Right lung (tissue), 10 donors: ENCODE measurements at places on chromosomes 5 and 9. TPM values are rescaled to one million over a fixed set of nuclear protein-coding genes. Genes with fewer than 3 reads are reported as not detected.
A peak's percentile ranks its signal among the peaks of the same experiment; 100 is the strongest.

- DNase-seq, result peak; percentile 76
These were observed 86.7 kb upstream of the NFIB start for GRCh38 chr9:14400658-14400995.

DNA sequence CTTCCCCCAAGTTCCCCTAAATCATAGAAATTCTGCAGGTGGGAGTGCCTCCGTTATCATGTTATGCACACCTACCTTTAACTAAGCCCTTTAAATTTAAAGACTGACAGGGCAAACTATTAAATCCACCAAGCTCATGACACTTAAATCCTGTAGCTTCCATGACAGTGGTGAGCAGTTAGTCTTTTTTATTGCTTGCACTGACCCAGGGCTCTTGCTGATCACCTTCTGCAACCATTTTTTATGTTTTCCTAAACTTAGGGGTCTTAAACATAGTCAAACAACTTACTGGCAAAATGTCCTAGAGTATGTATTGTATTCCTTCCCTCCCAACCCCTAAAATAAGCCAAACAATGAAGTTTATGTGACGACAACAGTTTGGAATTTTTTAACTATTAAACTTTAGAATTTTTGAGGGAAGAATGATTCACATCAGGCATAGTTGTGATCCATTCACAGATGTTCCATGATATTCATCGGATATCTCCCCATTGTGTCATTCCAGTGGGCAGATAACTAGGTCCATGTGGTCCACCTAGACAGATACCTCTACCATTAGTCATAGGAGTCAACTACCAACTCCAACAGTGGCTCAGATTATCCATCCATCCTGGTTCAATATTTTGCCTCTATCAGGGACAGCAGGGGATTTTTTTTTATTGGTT, 283.1 kb downstream of the ADAMTS6 start:
- DNase-seq, result no peak

- no peak for DNase-seq
These were observed 163.3 kb upstream of the TUT7 start for GRCh38 chr9:86517475-86517874.

DNA sequence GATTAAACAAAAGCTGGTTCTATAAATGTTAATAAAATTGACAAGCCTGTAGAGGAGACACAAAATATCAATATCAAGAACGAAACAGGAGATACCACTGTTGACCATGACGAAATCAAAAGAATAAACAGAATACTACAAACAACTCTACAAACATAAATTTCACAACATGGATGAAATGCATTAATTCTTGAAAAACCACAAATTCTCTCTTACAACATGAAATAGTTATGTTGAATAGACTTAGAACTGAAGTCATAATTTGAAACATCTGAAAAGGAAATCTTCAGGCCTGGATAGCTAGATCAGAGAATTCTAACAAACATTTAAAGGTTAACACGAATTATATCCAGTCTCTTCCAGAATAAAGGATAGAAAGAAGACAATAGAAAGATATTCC, 6.9 kb upstream of the SPATA31C1 start:
- DNase-seq, result no peak

DNA sequence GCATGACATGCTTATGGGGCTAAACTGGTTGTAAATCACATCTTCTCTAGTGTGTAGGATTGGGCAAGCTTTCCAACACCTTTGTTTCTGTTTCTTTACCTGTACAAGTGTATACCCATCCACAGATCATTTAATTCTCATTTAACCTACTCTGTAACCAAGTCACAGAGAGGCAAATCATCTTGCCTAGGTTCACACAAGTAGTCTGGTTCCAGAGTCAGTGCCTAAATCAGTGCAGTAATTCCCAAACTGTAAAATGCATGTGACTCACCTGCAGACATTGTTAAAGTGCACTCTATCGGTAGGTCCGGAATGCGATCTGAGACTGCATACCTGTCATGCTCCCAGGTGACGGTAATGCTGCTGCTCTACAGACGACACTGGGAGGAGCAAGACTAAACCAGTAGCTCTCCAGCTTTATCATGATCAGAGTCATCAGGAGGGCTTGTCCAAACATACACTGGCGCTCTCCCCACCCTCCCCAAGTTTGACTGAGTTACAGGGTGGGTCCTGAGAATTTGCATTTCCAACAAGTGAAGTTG, 107.9 kb upstream of the FREM1 start:
- DNase-seq, result no peak

DNA sequence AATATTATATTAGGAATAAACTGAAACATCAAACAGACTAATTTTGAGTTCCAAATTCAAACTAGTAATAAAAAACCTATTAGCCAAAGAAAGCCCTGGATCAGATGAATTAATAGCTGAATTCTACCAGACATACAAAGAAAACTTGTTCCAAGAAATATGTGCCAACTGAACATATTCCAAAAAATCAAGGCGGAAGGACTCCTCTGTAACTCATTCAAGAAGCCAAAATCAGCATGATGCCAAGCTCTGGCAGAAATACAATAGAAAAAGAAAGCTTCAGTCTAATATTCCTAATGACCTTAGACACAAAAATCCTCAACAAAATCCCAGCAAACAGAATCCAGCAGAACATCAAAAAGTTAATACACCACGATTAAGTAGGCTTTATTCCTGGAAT, 619.1 kb upstream of the COX7C start:
- DNase-seq, result no peak

- no peak for DNase-seq
These were observed 9.8 kb upstream of the SUSD1 start for GRCh38 chr9:112184946-112185345.

DNA sequence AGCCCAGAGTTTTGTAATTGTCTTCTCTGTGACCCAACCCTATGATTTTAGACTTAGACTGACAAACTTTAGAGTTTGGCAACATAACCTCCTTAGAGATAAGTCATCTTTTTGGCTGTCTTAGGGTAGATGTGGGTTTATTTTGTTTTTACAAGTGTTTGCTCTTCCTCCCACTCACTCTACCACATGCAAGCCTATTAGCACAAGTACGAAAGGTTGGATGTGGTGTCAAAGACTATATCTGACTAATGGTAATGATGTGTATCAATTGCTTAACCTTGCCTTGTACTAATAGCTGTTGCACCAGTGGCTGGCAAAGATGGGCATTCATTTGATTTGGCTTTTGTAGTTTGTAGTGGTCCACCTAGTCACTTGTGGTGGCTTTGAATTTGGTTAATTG, 46.5 kb downstream of the SLC25A46 start:
- no peak for DNase-seq

- DNase-seq, result peak; percentile 57
These were observed 27.4 kb downstream of the PTPA start for GRCh38 chr9:129138476-129139232.

DNA sequence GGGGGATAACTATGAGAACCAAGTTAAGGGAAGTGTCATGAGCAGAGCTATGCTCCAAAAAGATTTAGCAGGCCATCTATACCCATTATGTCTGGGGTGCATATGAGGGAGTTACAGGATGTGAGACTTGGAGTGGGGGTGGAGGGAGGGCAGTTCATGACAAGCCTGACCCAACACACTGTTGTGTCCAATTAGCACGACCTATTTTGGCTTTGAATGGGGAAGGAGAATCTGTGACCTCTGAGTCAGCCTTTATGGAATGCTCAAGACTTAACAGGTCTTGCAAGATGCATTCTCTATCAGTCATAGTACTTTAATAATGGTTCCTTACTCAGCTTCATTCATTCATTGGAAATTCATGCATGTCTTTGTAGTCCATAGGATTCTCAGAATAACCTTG, 71.7 kb downstream of the GRIA1 start:
- no peak for DNase-seq

- no peak for DNase-seq
These were observed 5.3 kb downstream of the BARX1 start for GRCh38 chr9:93949694-93950449.

The RACK1 gene
- 3,025 TPM for polyA plus RNA-seq

The SPATA31D1 gene
- polyA plus RNA-seq, result not detected

- DNase-seq, result no peak
These were observed 372.5 kb downstream of the IRX2 start for GRCh38 chr5:2378976-2379375.
